ENCODE measurements at places on chromosomes 1 and 21.

DNA sequence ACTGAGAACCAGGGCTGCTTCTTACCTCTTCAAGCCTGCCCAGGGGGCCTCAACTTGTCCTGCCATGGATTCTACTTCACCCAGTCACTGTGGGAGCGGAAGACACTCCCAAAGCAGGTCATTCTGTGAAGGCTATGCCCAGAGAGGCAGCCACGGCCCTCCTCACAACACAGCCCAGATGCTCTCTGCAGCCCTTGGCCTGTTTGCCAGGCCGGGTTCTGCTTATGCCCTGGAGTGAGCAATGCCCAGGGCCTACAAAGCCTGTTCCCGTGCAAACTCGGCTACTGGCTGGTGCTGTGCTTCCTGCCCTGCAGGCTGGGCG, 33.8 kb upstream of the SLC30A1 start:
- no peak for DNase-seq

GRCh38 chr1:202151045-202151444, 6.5 kb upstream of the ARL8A start:
- no peak for DNase-seq

DNA sequence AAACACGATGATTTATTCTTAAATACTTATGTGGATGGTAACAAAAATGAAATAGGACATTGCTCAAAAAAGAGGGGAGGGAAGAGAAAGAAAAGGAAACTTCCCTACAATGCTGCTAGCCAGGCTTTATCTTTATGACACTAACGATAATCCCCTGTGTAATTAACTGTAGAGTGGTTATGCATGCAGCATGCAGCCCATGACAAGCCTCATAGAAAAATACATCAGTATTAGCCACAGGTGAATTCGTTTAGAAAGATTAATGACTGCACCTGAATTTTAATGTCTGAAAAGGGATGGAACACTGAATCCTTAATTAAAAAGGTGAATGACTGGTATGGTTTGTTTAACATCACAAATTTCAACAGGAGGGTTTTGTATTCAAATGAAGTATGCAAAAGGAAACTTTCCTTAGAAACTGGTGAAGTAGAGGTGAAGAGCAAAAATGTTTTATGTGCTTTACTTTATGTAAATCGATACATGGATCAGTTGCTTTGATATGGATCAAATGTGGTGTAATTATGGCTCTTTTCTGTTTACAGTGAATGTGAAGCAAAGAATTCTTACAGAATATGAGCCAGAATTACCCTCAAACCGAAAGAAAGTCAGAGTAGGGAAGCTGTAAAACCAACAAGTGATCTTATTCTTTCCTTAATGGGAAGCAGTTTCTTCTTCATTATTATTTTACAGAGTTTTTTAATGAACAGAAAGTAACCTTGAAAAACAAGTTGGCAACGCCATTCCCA, 569.6 kb upstream of the ADGRL2 start:
- DNase-seq = no peak

DNA sequence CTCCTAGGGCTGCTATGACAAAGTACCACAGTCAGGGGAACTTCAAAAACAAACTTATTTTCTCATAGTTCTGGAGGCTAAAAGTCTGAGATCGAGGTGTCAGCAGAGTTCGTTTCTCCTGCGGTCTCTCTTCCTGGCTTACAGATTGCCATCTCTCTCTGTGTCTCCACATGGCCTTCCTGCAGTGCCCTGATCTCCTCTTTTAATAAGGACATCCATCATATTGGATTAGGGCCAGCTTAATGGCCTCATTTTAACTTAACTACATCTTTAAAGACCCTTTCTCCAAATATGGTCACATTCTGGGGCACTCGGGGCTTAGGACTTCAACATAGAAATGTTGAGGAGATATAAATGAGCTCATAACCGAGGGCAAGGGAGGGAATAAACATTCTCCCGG, 12.2 kb downstream of the C1orf74 start:
- no peak for DNase-seq
